Pulmonary artery endothelial cell (primary cell): ENCODE measurements at places on chromosomes 7 and 10. TPM values are rescaled to one million over a fixed set of nuclear protein-coding genes. Genes with fewer than 3 reads are reported as not detected.

- no peak for DNase-seq
Observed at GRCh38 chr7:82442492-82443035, 1.0 kb downstream of the CACNA2D1 start.

GRCh38 chr7:134067164-134067563 lies 60.0 kb upstream of the LRGUK start:
- no peak for DNase-seq

Gene TWIST1
- total RNA-seq: 3.4 and 9.2 TPM in 2 replicates

Gene WBP1L
- total RNA-seq: 46.8 and 72.1 TPM in 2 replicates
